Spinal cord (tissue), 10 donors: ENCODE measurements at places on chromosomes 11 and 22.

GRCh38 chr22:21937041-21937820 is 15.4 kb downstream of the PPM1F start:
- H3K4me1 ChIP-seq, result peaks cover 81% of the 10 kb centered on the region
- H3K27ac ChIP-seq, result peak overlapping the region; percentile 99
- DNase-seq, result peak; percentile 91
- peaks cover 69% of the 10 kb centered on the region for H3K36me3 ChIP-seq
- no peaks in the 10 kb centered on the region for H3K27me3 ChIP-seq

DNA sequence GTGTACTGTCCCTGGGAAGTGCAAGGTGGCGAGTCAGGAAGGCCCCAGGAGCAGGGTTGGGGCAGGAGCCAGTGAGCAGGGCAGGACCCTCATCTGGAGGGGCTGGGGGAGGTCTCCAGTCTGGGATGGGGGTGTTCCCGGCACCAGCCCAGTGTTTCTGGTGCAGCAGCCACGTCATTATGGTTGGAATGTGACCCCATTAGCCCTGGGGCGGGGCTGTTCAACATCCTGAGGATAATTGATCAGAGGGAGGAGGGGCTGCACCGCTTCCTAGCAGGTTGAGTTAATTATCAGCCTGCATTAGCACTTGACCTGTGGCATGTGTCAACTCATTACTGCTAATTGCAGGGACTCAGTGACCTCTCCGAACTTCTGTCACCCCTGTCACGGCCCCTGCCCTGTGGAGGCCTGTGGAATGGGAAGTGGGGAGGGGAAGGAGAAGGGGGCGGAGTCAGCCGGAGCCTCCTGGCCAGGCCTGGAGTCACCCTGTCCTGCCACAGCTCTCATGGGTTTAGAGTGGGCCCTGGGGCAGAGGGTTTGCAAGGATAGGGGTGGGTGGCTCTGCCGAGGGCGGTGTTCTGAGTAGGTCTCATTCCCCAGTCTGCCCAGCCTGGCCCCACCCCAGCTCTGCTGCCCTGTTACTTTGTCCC is 52.8 kb upstream of the CCDC188 start:
- no peaks in the 10 kb centered on the region for H3K27me3 ChIP-seq
- no peak overlapping the region for H3K27ac ChIP-seq
- no peak for DNase-seq
- no peak overlapping the region for H3K4me3 ChIP-seq
- H3K4me1 ChIP-seq, result peaks cover 54% of the 10 kb centered on the region
- peaks cover 2% of the 10 kb centered on the region for H3K36me3 ChIP-seq

GRCh38 chr22:35250156-35250555 is 7.1 kb upstream of the HMGXB4 start:
- DNase-seq, result no peak
- no peak overlapping the region for H3K27ac ChIP-seq
- no peak overlapping the region for H3K4me3 ChIP-seq
- H3K27me3 ChIP-seq, result no peaks in the 10 kb centered on the region
- H3K4me1 ChIP-seq, result no peaks in the 10 kb centered on the region
- H3K36me3 ChIP-seq, result no peaks in the 10 kb centered on the region

DNA sequence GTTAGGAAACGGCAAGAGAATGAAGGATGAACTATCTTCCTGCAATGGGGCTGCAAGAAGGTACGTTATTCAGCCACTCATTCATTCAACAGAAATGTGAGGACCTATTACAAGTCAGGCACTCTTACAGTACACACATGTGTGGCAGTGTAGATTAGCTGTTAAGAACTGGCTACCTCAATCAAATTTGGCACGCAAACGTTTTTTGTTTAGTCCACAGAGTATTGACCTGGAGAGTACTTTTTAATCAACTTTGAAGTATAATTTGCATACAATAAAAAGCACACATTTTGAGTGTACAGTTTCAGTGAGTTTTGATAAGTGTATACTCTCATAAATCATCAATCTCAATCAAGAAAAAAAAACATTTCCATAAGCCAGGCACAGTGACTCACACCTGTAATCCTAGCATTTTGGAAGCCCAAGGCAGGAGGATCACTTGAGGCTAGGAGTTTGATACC is 24.2 kb downstream of the MRTFA start:
- no peaks in the 10 kb centered on the region for H3K27me3 ChIP-seq
- no peak overlapping the region for H3K4me3 ChIP-seq
- DNase-seq, result no peak
- no peaks in the 10 kb centered on the region for H3K36me3 ChIP-seq
- peaks cover 3% of the 10 kb centered on the region for H3K4me1 ChIP-seq

- no peaks in the 10 kb centered on the region for H3K27me3 ChIP-seq
- no peak for DNase-seq
- H3K27ac ChIP-seq, result no peak overlapping the region
- H3K4me3 ChIP-seq, result no peak overlapping the region
Observed at GRCh38 chr11:1742371-1742770, 8.0 kb downstream of the IFITM10 start.

DNA sequence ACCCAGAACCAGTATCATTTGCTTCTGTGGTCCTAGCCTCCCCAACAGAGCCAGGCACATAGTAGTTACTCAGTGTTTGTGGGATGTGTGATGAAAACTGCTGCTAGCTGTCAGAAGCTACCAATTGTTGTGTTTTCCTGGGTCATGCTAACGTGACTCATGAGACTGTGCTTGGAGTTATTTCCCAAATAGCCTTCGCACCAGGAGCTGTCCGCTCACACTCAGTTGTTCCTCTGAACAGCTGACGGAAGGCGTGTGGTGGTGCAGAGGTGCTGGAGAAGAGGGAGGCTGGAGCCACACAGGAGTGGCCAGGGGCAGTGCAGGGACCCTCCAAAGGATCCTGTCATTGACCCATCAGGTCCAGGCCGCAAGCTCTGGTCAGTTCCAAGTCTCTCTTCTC is 53.9 kb upstream of the TBCEL start:
- H3K36me3 ChIP-seq, result peaks cover 11% of the 10 kb centered on the region
- no peak for DNase-seq
- no peak overlapping the region for H3K27ac ChIP-seq
- no peak overlapping the region for H3K4me3 ChIP-seq
- no peaks in the 10 kb centered on the region for H3K4me1 ChIP-seq

DNA sequence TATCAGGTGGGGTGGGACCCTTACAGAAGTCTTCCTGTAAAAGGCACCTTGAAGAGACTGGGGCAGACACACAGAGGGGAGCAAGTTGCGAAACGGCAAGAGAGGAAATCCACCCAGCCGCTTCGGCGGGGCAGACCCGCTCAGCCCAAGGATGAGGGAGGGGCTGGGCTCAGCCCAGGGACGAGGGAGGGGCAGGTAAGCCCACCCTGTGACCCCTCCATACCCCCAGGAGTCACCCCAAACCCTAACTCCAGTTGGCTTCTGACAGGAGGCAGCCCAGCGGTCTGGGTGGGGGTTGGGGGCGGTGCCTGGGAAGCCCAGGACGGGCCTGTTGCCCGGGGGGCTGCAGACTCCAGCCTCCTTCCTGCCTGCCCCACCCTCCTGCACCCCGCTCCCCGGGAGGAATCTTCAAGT is 965 bp downstream of the OSBPL5 start:
- no peak overlapping the region for H3K27ac ChIP-seq
- peaks cover 3% of the 10 kb centered on the region for H3K27me3 ChIP-seq
- H3K4me1 ChIP-seq, result peaks cover 73% of the 10 kb centered on the region
- H3K4me3 ChIP-seq, result peak overlapping the region; percentile 69

- H3K27ac ChIP-seq, result no peak overlapping the region
- no peaks in the 10 kb centered on the region for H3K27me3 ChIP-seq
- no peak overlapping the region for H3K4me3 ChIP-seq
- DNase-seq, result no peak
- H3K4me1 ChIP-seq, result peaks cover 6% of the 10 kb centered on the region
- H3K36me3 ChIP-seq, result no peaks in the 10 kb centered on the region
Observed at GRCh38 chr11:124646148-124646547, 23.5 kb downstream of the TBRG1 start.

- H3K27me3 ChIP-seq, result no peaks in the 10 kb centered on the region
- H3K36me3 ChIP-seq, result no peaks in the 10 kb centered on the region
Observed at GRCh38 chr22:47784367-47784983, 1022.0 kb downstream of the TBC1D22A start.

DNA sequence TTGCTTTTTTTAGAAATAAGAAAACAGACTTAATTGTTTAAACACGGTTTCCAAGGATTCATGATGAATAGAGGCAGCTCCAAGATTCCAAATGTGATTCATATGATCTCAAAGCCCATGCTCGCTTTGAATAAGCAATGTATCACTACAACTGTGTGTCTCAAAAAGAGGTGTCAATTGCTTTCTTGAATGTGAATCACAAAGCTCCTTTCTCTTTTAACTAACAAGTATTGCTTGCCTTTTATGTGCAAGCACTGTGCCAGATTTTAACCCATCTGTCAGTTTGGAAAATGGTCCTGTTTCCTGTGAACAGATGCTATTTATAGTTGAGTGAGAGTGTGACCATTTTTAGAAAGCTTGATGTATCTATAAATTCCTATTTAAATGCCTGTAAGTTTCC is 6.5 kb downstream of the OOSP1 start:
- DNase-seq, result no peak
- H3K36me3 ChIP-seq, result no peaks in the 10 kb centered on the region
- H3K4me1 ChIP-seq, result no peaks in the 10 kb centered on the region
- H3K27ac ChIP-seq, result no peak overlapping the region

DNA sequence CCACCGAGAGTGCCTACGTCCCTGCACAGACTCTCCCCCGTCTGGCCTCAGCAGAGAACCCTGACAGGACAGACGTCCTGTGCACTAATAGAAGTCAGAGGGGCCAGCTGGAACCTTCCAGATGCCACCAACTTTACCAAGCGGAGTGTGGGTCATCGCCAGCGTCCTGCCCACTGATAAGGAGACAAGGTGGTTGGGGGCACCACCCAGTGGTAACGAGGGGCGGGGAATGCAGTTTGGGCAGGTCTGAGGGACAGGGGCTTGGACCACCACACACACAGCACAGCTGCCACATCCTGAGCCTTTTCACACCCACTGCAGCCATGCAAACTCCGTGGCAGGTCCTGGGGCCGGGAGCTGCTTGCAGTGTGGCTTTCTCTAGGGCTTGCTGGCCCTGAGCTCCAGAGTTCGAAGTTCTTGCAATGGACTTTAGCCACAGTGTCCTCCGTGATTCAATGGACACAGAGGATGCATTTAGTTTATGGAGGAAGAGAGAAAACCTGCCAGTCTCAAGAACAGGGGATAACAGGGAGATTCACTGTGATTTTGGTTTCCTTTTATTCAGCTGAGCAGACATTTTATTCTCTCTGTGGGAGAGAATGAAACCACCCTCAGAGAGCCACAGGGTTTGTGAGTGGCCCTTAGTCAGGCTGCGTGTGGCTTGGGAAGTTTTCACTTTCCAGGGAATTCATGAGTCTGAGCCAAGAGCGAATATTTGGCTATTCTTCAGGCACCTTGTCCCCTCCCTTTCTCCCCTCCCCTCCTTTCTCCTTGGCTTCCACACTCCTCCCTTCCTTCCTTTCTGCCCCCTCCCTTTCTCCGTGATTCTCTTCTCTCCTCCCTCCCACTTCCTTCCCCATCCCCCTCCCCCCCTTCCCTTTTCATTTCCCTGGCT is 13.1 kb downstream of the MRGPRG start:
- DNase-seq, result no peak
- no peak overlapping the region for H3K4me3 ChIP-seq
- H3K27me3 ChIP-seq, result peaks cover 28% of the 10 kb centered on the region
- no peaks in the 10 kb centered on the region for H3K36me3 ChIP-seq

DNA sequence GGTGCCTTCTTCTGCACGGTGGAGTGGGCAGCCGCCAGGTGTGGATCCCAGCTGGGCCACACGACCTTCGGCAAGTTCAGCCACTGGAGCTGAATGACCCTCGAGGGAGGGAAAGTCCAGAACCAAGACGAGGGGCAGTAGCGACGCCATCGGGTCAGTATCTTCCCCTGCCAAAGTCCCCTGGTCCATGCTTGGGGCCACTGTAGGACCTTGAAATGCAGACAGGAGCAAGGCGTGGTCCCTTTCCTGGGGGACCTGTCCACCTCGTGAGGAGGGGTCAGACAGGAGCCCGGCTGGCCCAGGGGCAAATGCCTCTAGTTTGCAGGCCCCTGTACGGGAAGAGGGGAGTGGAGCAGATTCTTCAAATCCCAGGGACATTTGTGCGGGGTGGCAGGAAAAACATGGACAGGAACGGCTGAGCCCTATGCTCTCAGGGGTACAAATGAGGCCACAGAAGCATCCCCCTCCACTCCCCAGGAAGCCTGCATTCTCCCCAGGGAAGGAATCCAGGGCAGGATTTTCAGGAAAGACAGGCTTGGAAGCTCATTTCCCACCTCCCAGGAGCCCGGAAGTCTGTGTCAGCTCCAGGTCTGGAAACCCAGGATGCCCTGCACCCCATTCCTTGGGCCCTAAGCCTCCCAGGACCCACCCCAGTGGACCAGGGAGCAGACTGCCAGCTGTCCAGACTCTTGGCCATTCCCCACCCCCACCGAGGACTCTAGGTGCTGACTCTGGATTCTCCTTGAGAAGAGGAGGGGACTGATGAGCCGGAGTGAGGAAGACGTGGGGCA is 6.6 kb downstream of the SHANK2 start:
- no peak overlapping the region for H3K4me3 ChIP-seq
- H3K4me1 ChIP-seq, result peaks cover 32% of the 10 kb centered on the region
- peaks cover 38% of the 10 kb centered on the region for H3K27me3 ChIP-seq
- no peak overlapping the region for H3K27ac ChIP-seq
- no peak for DNase-seq
- no peaks in the 10 kb centered on the region for H3K36me3 ChIP-seq

DNA sequence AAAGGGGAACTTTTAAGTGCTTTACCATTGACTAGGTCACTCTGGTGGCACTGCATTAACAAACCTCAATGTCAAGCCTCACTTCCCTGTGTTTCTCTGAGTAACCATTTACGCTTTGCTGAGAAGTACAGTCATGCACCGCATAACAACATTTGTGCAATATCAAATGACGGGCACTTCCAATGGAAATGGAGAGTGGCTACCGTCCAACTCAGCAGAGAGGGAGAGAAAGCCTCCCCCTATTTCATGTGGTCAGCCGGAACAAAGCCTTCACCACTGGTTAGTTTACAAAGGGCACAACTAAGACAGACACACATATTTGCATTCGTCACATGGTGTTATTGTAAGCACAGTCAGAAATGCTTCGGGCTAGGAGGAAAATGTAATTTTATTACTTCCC is 117.3 kb downstream of the RASSF10 start:
- no peak overlapping the region for H3K27ac ChIP-seq
- H3K4me3 ChIP-seq, result no peak overlapping the region
- peaks cover 6% of the 10 kb centered on the region for H3K4me1 ChIP-seq

DNA sequence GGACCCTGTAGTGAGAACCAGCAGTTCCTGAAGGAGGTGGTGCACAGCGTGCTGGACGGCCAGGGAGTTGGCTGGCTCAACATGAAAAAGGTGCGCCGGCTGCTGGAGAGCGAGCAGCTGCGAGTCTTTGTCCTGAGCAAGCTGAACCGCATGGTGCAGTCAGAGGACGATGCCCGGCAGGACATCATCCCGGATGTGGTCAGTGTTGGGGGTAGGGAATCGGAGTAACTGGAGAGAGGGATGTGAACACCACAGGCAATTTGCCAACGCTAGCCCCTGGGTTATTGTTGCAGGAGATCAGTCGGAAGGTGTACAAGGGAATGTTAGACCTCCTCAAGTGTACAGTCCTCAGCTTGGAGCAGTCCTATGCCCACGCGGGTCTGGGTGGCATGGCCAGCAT is 19.9 kb downstream of the MADD start:
- no peak overlapping the region for H3K27ac ChIP-seq
- no peak for DNase-seq
- peaks cover 93% of the 10 kb centered on the region for H3K36me3 ChIP-seq
- H3K27me3 ChIP-seq, result no peaks in the 10 kb centered on the region

- peaks cover 47% of the 10 kb centered on the region for H3K36me3 ChIP-seq
- DNase-seq, result no peak
- no peaks in the 10 kb centered on the region for H3K27me3 ChIP-seq
- no peaks in the 10 kb centered on the region for H3K4me1 ChIP-seq
- no peak overlapping the region for H3K27ac ChIP-seq
Observed at GRCh38 chr11:20099527-20099926, 60.7 kb downstream of the DBX1 start.

- no peak for DNase-seq
- H3K4me1 ChIP-seq, result peaks cover 35% of the 10 kb centered on the region
- no peak overlapping the region for H3K27ac ChIP-seq
- H3K4me3 ChIP-seq, result no peak overlapping the region
- no peaks in the 10 kb centered on the region for H3K27me3 ChIP-seq
- H3K36me3 ChIP-seq, result peaks cover 33% of the 10 kb centered on the region
Observed at GRCh38 chr11:71454470-71455113, 1.6 kb downstream of the NADSYN1 start.
